ENCODE measurements at places on chromosomes 3 and 15.
A peak's percentile ranks its signal among the peaks of the same experiment; 100 is the strongest.

GRCh38 chr3:58340594-58341244 lies 8.0 kb downstream of the PXK start:
- DNase-seq: no peak

DNA sequence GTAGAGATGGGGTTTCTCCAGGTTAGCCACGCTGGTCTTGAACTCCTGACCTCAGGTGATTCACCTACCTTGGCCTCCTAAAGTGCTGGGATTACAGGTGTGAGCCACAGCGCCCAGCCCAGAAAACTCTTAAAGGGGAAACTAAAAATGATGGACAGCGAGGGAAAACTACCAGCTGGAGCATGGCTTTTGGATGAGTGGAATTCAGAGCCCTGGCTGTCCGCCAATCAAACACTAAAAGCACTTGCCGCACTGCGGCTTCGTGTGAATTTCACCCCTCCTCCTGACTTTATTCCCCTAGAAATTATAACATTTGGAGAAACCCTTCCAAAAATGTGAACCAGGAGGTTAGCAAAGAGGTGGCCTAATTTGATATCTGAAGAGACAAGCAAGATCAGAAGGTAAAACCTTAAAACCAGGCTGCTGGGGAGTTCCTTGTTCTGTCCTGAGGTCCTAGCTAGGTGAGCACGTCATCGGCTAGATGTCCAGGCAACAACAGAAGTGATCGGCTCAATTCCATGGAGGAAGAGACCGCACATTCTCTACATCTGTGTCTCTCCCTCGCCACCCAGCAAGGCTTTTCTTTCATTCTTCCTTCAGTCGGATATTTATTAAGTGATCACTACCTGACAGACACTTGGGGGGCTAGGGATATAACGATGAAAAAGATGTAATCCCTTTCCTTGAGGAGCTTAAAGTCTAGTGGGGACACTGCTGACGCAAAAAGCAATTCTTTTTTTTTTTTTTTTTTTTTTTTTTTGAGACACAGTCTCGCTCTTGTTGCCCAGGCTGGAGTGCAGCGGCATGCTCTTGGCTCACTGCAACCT lies 1.7 kb downstream of the TM4SF19 start:
- DNase-seq: no peak

DNA sequence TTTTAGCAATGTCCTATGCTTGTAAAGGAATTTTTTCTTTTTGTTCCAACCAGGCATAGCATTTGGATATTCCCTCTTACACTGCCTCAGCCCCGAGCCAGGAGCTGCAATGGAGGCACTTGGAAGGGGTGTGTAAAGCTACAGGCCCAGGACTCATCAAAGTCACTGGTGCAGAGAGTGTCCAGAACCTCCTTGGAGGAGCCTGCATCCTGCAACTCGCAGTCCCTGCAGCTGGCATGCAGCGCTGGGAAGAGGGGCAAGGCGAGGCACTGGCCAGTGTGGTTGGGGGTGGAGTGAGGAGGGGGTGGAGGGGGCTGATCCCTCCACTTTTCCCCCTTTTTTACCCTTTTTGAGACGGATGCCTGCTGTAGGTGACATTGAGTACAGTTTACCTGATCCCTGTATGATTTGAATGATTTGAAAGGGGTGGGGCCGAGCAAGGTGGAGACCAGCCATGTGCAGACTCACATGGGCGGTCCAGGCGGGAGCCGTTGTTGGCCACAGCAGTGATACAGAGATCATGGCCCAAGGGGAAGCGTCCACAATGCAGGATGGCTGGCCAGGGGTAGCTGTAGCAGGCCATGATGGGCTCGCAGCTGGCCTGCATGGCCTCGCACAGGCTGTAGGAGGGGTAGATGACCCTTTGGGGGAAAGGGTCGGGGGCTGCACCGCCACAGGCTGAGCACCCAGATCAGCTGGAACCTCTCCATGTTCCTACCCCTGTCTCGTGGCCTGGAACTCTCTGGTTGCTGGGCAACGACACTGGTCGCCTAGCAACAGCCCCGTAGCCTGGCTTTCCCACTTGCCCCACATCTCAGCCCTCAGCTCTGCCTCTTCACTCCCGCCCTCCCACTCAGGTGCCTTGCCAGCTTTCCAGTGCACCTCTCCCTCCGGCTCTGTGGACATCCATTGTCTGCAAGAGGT lies 7.9 kb downstream of the P4HTM start:
- DNase-seq: no peak

GRCh38 chr3:32296251-32297204 lies 58.0 kb downstream of the CMTM8 start:
- DNase-seq: peak; percentile 59

- no peak for DNase-seq
These were observed 12.5 kb downstream of the KLHDC8B start for GRCh38 chr3:49183873-49184272.

DNA sequence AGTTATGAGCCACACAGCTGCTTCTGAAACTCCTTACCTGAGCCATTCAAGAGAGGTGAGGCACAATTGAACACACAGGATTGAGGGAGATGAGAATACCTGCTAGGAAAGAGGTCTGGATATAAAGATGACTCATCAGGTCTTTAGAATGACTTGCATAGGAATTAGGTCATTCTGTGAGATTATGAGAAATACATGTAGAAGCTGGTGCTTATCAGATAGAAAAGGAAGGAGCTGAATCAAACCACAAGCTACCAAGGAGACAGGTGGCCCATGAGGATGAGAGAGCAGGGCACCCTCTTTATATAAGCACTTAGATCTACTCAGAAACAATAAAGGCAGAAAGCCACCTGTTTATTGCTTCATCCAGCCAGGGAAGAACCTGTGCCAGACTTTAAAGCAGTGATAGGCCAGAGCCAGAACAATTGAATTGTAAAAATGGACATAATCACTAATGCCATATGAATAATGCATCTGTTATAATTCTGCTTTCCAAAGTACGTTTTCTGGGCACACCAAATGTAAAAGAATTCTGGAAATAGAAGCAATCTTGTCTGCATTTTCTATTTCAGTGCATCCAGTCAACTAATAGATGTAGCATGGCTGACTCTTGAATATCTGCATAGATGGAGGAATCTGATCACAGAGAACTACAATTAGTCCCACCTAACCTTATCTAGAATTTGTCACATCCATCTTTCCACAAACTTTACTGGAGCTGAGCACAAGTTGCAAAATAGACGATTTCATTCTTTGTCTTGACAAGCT lies 74.9 kb downstream of the PIK3R4 start:
- DNase-seq: no peak

Measured in CD4-positive, alpha-beta T cell treated with Interleukin-1 beta for 1 hour (primary cell).